ENCODE measurements at places on chromosomes 6 and 20.

- no peak for DNase-seq
These were observed 89.0 kb downstream of the EDN1 start for GRCh38 chr6:12379181-12379580.

DNA sequence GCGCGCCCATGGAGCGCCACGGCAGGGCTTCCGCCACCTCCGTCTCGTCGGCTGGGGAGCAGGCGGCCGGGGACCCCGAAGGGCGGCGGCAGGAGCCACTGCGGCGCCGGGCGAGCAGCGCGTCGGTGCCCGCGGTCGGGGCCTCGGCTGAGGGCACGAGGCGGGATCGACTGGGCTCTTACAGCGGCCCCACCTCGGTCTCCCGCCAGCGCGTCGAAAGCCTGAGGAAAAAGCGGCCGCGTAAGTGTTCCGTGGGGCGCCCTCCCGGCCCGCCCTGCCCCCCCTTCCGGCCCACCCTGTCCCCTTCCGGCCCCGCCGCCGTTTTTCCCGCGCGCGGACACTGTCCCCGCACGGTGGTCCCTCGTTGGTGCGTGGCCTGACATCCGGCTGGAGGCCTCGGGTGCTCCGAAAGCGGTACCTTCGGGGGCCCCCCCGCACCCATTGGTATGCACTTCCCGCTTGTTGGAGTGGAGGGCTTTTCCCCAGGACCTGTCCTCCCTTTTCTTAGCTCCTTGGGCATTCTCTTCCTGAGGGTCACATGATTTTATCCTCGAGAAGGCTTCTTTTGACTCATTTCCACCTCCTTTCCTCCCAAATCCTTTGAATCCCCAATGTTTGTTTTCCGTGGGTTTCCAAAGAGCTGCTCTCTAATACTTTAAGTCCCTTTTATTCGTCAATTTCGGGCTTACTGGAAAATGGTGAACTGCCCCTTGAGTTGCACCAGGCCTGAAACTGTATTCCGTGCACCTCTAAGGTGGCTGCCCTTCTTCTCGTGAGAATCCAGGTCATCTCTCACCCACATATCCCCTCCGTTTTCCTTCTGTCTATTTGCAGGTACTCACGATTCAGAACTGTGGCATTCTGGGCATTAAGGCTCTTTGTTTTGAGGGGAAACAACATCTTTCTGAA lies 556 bp downstream of the PANK2 start:
- peak; percentile 49 for DNase-seq

DNA sequence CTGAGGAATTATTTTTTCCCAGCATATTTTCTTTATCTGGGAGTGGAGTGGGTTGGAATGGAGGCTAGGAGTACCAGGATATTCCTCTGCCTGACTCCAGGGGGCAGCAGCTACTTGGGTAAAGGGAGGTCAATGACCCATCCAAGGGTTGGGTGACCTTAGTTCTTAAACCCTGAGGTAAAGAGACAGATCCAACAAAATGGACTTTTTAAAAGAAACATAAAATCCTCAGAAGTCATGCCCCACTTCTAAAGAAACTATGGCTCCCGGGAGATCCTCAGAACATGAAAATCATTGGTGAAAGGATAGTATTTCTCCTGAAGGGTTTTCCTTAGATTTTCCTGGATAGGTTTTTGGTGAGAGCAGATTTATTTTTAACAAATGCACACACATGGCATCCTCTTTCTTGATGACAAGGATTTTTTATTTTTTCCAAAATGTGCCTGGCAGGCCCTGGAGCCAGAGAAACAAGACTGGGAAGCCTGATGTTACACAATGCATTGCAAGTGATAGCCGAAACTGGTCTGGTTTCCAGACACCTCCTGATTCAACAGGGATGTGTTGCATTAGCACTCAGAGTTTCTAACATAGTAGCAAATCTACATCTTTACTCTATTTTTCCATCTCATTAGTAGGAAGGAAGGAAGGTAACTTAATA lies 240.9 kb upstream of the BTBD3 start:
- DNase-seq = no peak

GRCh38 chr6:150915880-150916265 lies 50.4 kb downstream of the MTHFD1L start:
- no peak for DNase-seq

GRCh38 chr6:1610497-1611321 lies 994 bp downstream of the FOXC1 start:
- peak; percentile 54 for DNase-seq

DNA sequence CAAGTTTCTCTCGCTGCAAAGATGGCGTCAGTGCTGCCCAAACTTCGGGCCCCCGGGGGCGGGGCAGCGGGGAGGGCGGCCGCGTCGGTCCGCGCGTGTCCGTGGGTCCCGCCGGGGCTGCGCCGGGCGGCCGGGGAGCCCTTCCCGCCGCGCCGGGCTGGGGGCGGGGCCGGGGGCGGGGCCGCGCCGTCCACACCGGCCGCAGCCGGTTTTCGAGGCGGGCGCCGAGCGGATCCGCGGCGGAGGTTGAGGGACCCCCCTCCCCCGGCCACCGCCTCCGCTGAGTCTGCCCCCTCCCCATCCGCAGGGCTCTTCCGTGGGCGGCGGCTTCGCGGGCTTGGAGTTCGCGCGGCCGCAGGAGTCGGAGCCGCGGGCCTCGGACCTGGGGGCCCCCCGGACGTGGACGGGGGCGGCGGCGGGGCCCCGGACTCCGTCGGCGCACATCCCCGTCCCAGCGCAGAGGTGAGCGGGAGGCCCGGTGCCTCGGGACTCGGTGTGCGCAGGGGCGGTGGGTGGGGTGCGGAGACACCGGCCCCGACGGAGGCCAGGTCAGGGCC lies 572 bp downstream of the SLC2A4RG start:
- DNase-seq = peak; percentile 71

DNA sequence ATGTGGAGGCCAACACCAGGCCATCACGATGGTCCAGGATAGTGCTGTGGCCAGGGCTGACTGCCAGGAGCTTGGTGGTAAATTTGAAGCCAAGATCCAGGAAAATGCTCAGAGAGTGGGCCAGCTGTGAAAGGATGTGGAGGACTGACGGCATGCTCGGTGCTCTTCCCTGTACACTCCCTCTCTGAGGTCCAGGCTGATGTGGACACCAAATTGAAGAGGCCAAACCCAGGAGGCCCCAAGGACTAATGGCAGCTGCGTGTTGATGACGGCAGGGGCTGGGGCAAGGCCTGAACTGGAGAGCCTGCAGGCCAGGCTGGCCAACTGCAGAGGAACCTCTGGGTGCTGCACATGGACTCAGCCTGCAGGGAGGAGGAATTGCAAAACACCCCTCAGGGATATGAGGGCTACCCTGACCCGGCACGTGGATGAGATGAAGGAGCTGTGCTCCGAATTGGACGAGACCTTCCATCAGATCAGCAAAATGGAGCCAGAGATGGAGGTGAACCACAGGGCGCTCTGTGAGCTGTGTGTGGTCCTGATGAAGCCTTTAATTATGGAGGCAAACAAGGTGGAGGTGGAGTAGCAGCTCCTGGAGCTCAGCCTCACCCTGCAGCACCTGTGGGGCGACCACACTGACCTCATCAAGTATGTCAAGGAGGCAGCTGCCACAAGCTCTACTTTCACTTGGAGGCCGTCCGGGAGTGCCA lies 6.9 kb upstream of the RAET1E start:
- DNase-seq = no peak

- peak; percentile 36 for DNase-seq
These were observed 33.8 kb upstream of the RREB1 start for GRCh38 chr6:7073821-7074525.

- no peak for DNase-seq
These were observed 261.2 kb downstream of the FOXC1 start for GRCh38 chr6:1870932-1871331.

- no peak for DNase-seq
These were observed 105.5 kb downstream of the IPCEF1 start for GRCh38 chr6:154251116-154251515.

- no peak for DNase-seq
These were observed 52.1 kb downstream of the YTHDF1 start for GRCh38 chr20:63163596-63164483.

DNA sequence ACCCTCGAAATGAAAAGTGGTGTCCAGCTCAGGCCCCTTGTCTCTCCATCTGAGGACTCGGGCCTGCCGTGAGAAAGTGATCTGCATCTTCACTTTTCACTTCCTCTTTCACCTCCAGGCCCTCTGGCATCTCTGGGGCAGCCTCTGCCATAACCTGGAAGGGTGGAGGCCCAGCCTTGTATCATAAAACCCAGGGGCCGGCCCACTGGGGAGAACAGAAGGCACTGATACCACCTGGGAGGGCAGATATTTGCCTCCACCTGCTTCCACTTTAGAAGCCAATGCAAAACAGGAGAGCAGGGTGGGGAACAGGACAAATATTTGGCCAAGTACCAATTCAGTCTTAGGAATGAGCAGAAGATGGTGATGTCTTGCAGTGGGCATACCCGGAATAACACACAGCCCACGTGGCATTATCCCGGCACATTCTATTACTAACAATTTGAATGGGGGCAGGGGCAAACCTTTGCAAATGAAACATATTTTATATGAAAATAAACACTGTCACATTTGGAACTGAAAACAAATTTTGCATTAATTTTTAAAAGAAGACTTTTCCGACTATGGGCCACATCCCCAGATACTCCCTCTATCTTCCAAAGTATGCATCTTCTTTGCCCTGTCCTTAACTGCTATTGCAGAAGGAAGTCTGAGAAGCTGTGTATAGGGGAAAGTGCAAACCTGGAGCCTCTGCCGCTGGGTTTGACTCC lies 69.2 kb upstream of the TBC1D7 start:
- DNase-seq = no peak

GRCh38 chr20:2385496-2385895 lies 4.8 kb downstream of the TGM6 start:
- no peak for DNase-seq

GRCh38 chr20:2984028-2984501 lies 59.4 kb upstream of the GNRH2 start:
- DNase-seq = no peak

DNA sequence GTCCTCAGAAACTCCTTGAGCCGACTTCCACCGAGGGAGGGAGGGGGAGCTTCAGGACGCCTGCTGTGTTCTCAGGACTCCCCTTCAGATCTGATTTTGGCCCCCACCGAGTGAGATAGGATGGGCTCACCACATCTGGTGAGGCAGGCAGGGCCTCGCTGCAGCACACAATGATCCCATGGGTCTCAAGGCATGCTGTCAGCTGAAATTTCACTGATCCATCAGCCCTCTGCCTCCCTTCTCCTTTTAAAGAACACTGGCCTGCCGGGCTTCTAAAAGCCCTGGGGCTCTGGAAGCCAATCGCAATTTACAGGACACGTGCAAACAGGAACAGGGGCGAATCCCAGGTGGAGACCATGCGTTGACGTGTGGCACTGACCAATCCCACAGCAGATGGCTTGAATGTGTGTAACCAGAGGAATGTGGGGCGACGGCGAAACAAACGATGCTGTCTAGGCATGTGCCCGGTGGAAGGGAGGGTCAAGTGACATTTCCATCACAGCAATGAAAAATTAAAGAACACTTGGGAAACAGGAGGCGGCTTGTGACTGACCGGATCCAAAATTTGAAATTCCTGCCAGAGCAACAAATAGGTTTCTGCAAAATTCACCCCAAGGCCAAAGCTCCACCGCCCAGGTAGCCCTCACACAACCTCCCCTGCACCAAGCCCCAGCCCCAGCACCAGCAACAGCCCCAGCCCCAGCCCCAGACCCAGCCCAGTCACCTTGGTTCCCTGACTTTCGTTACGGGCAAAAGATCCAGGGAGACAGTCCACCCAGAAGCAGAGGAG lies 167.1 kb upstream of the ZNF337 start:
- DNase-seq = no peak

- DNase-seq = no peak
These were observed 717.8 kb downstream of the EPM2A start for GRCh38 chr6:145017516-145017915.

DNA sequence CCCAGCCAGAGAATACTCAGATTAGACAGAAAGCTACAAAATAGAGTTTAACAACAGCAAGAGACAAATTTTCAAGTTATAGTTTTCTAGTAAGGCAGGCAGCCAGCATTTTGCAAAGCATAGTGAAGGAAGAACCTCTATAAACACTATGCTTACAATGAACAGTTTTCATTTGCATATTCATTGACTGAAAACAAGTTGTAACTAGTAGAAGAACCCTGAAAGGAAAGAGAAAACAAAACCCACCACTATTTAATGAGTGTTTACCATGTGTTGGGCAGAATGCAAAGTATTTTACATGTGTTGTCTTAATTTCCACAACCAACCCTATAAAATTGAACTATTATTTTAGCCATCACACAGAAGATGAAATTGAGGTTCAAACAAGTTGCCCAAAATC lies 196.1 kb downstream of the UBE3D start:
- DNase-seq = no peak

DNA sequence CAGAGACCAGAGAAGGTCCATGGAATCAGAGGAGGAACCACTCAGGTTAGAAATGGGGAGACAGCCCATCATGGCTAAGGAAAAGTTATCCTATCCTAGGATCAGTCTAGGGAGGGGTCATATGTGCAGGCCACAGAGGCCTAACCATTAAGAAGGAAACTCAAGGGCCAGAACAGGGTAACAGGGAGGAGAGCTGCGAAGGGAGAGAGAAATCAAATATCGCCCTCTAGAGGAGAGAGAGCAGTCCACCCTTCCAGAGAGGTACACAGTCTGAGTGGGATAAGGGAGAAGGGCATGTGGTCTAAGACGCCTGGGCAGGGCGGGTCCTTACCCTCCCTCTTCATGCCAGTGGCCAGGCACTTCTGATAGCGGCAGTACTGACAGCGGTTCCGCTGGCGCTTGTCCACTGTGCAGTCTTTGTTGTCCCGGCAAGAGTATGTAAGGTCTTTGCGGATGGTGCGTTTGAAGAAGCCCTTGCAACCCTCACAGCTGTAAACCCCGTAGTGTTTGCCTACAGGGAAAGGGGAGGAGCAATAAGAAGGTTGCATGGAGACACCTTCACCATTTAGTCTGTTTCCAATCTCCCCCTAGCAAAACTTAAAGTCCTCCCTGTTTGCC lies 2.9 kb downstream of the RXRB start:
- peak; percentile 52 for DNase-seq

- peak; percentile 31 for DNase-seq
These were observed 1.6 kb downstream of the DNAJC5 start for GRCh38 chr20:63896264-63897105.

GRCh38 chr6:13235339-13235738 lies 93.0 kb downstream of the TBC1D7 start:
- no peak for DNase-seq

GRCh38 chr20:36096435-36096834 lies 58.1 kb upstream of the EPB41L1 start:
- no peak for DNase-seq

- no peak for DNase-seq
These were observed 91.6 kb upstream of the DST start for GRCh38 chr6:56734335-56734734.

- no peak for DNase-seq
These were observed 157.2 kb downstream of the PTPRK start for GRCh38 chr6:128363020-128363813.

All from ovary (tissue), 10 donors.